ENCODE measurements at places on chromosomes 4 and X.

GRCh38 chr4:181350615-181351415 lies 892.4 kb upstream of the TENM3 start:
- DNase-seq = no peak

DNA sequence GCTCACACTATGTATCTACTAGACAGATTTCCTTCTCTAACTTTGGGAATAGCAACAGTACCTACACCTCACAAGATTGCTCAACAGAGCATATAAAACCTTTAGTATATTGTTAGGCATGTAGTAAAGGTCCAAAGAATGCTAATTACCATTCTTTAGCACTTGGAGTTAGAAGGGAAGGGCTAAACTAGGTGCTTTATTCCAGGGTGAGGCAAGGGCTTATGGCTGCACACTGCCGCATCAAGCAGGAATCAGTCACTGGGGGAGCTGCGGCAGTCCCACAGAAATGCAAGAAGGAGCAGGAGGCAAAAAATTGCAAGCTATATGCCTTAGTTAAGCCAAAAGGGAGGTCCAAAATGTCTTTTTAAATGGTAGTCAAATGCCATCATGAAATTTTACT lies 162.7 kb downstream of the PPP3CA start:
- DNase-seq = no peak

- no peak for DNase-seq
Measured at GRCh38 chr4:2433609-2434350, 15.0 kb downstream of the CFAP99 start.

GRCh38 chr4:118955515-118955914 lies 66.9 kb downstream of the SYNPO2 start:
- DNase-seq = no peak
